ENCODE measurements at places on chromosomes 7 and 10.
A peak's percentile ranks its signal among the peaks of the same experiment; 100 is the strongest.

DNA sequence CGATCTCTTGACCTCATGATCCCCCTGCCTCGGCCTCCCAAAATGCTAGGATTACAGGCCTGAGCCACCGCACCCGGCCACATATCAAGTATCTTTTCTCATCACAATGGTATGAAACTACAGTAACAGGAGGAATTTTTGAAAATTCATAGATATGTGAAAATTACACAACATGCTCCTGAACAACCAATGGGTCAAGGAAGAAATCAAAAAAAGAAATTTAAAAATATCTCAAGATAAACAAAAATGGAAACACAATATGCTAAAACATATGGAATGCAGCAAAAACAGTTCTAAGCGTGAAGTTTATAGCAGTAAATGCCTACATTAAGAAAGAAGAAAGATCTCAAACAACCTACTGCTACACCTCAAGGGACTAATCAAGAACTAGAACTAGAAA, 59.8 kb upstream of the ADAM12 start:
- DNase-seq: no peak

DNA sequence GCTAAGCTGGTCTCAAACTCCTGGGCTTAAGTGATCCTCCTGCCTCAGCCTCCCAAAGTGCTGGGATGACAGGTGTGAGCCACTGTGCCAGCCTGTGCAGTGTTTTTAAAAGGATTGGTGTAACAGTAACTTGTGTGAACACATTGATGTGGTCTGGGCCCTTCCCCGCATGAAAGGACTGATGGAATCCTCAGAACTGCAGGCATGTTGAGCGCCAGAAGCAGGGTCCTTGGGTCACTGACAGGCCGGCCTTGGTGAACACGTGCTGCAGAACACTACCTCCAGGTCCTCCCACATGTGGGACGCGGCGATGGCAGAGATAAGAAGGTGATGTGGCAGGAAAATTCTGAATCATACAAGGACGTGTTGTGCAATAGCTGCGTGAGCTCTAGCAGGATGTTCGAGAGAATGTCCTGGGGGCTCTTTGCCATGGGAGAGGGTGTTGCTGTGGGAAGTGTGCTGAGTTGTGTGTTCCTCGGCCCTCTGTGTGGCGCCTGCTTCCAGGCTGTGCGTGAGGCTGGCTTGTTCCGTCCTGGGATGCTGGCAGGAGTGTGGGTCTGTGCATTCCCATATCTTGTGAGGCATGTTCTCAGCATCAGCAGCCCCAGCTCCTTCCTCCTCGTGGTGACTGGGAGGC, 68.2 kb downstream of the DNAJB6 start:
- no peak for DNase-seq

GRCh38 chr10:11026773-11027172, 9.1 kb downstream of the CELF2 start:
- DNase-seq: no peak

DNA sequence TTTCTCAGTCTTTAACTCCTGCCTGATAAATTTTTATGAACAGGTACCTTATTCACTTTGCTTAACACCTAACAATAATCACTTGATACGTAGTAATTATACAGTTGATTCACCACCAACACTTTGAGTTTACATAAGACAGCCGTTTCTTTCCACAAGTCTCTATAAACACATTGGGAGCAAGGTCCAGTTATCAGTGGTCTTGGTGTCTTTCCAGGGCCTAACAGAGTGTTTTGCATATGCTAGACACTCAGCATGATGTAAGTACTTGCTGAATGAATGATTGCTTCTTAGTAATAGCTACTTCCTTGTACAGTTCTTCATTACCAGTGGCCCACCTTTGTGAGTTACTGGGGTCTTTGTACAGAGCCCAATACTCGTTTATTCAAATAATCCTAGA, 6.4 kb downstream of the CLDN12 start:
- no peak for DNase-seq

DNA sequence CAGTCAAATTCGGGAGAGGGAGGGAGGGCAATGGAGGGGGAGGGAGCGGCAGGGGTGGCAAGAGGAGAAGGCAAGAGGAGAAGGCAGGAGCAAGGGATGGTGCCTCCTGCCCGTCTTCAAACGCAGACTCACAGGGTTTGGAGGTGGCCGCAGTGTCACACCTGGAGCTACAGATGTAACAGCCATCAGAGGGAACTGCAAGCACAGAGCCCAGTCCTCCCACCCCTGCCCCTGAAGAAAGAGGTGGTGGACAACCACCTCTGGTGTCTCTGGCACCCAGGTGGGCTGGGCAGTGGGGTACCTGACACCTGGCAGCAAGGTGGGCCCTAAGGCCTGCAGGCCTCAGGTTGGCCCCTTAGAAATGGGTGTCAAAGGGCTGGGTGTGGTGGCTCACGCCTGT, 67.0 kb upstream of the SDK1 start:
- no peak for DNase-seq

DNA sequence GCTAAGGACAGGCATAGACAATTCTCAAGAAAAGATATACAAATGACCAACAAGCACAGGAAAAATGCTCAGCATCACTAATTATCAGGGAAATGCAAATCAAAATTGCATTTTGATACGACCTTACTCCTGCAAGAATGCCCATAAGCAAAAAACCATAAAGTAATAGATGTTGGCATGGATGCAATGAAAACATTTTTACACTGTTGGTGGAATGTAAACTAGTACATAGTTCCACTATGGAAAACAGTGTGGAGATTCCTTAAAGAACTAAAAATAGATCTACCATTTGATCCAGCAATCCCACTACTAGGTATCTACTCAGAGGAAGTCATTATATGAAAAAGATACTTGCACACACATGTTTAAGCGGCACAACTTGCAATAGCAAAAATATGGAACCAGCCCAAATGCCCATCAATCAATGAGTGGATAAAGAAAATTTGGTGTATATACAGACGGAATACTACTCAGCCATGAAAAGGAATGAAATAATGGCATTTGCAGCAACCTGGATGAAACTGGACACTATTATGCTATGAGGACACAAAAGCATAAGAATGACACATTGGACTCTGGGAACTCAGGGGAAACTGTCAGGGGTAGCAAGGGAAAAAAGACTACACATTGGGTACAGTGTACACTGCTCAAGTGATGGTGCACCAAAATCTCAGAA, 59.3 kb downstream of the DGKI start:
- no peak for DNase-seq

- no peak for DNase-seq
Observed at GRCh38 chr7:143454091-143454680, 10.9 kb downstream of the TAS2R60 start.

DNA sequence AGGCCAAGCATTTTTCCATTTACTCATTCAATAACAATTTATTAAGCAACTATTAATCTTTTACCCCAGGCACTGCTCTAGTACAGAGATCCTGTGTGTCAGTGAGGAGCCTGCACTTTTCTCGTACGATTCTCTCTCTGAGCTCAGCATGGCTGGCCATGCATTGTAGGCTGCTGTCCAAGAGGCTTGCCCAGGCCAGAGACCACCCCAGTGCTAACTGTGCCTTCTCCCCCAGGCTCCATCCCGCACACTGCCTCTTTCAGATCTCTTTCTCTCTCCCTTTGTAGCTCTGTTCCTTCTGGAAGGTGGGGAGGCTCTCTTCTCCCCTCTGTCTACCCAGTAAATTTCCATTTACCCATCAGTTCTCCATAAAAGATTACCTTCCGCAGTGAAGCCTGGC, 101.0 kb upstream of the IKZF1 start:
- DNase-seq: no peak

DNA sequence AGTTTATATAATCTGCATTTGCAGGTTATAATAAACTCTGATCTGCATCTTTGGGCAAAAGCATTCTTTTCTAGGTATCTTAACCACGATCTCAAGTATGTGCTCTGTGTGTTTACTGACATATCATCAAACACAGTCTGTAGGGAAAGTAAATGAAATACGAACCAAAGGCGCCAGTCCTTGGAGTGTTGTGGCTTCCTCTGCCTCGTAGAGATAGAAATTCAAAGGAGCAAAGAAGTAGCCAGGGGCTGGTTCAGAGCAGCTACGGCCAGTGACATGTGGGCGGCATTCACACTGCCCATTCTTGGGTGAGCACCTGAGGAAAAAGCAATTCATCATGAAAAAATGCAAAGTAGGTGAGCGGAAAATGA, 38.7 kb downstream of the LAMB4 start:
- DNase-seq: no peak

GRCh38 chr7:34019301-34019790, 114.0 kb downstream of the BMPER start:
- no peak for DNase-seq

DNA sequence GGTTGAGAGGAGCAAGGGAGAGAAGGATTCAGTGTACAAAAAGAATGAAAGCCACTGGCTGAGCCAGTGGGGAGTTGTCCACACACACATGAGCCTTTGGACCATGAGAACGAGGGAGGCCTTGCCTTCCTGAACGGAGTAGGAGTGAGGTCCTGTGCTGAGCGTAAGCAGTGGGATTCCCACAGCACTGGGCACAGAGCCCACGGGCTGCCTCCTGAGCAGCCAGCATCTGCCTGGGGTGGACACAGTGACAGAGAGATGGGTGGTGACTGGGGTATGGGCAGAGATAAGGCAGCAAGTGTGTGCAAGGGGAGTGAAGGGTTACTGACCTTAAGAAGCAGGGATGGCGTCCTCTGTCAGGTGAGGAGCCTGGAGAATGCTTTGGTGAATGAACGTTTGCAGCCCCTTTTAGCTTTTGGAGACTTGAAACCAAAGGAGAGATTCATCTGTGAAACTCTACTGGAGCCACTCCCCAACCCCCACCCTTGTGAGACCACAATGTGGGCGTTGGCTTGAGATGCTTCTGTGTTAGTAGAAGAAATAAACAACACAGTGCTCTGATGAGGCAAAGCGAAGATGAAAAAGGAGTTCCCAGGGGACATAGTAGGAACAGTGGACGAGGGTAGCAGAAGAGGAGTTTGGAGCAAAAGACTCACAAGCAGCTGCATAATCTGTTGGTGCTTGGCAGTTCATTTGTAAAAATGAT, 56.5 kb downstream of the FIGNL1 start:
- DNase-seq: peak; percentile 19

- no peak for DNase-seq
Observed at GRCh38 chr10:78763651-78764395, 304.9 kb upstream of the ZMIZ1 start.

- DNase-seq: no peak
Observed at GRCh38 chr7:48708635-48709034, 215.7 kb upstream of the CDC14C start.

DNA sequence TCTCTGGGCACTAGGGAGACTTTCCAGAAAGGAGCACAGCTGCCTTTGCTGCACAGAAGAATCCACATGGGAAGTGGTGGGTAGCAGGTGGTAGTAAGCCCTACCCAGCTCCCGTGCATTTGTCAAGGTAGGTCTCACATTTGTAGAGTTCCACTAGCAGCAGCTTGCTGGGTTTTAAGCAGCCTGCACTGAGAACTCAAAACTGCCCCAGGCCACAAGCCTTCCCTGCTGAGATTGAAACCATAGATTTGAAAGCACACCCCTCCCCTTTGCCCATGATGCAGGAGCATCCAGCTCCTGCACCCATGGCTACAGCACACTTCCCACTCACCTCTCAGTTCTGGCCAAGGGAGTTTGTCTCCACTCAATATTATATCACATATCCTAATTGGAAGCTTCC, 604.5 kb upstream of the STEAP1 start:
- no peak for DNase-seq

DNA sequence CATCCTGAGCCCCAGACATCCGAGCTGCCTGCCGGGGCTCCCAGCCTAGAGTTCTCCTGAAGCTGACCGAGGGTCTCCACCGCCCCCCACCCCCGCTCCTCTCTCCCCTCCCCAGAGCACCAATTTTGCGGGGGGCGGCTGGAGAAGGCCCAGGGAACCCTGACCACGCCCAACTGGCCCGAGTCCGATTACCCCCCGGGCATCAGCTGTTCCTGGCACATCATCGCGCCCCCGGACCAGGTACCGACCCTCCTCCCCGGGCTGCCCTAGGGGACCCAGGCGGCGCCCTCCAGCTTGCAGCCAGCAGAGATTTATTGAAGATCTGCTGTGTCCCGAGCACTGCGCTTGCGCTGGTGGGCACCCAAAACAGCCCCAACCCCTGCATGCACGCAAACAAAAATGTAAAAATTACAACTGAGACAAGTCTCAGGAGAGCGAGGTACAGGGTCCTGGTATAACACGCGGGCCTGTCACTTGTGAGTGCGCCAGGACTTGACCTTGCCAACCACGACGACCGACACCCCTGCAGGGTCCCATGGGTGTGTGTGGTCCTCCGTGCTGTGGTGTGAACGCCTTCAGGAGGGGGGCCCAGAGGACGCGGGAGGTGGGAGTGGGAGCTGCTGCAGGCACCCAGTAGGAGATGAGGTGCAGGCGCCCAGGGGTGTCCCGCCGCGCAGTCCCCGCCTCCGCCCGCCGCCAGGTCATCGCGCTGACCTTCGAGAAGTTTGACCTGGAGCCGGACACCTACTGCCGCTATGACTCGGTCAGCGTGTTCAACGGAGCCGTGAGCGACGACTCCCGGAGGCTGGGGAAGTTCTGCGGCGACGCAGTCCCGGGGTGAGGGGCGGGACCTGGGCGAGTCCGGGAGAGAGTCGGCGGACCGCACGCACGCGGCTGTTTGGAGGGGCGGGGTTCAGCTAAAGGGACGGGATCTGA, 3.1 kb downstream of the PCOLCE start:
- peak; percentile 27 for DNase-seq

- no peak for DNase-seq
Observed at GRCh38 chr10:102593074-102593803, 51.0 kb upstream of the TRIM8 start.

DNA sequence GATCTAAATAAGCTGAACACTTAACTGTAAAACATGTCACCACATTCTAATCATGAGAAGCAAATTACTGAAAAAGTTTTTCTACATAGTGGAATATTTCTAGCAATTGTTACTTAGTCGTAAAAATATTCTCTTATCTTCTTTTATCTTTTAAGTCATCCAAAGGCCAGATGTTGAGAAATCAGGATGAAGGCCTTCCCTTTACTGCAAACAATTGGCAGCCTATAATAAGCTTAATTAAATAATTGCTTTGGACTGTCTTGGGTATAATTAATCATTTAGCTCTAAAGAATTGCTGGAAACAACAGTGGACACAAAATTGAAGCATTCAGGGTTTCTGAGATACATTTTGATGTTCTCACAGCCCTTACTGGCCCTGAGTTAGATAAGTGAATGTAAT, 226.5 kb downstream of the FANK1 start:
- no peak for DNase-seq

- no peak for DNase-seq
Observed at GRCh38 chr7:116584721-116585120, 59.9 kb downstream of the CAV1 start.

- DNase-seq: no peak
Observed at GRCh38 chr7:139588632-139589031, 65.1 kb downstream of the CLEC2L start.

GRCh38 chr7:99497766-99498545, 2.1 kb downstream of the ZNF394 start:
- no peak for DNase-seq

GRCh38 chr10:48476279-48476982, 128.4 kb downstream of the ARHGAP22 start:
- no peak for DNase-seq

GRCh38 chr7:8155836-8156235, 106.1 kb downstream of the ICA1 start:
- no peak for DNase-seq
